ENCODE measurements at places on chromosomes 4 and X.
A peak's percentile ranks its signal among the peaks of the same experiment; 100 is the strongest.

GRCh38 chrX:10945498-10945897, 165.6 kb upstream of the HCCS start:
- DNase-seq = no peak

DNA sequence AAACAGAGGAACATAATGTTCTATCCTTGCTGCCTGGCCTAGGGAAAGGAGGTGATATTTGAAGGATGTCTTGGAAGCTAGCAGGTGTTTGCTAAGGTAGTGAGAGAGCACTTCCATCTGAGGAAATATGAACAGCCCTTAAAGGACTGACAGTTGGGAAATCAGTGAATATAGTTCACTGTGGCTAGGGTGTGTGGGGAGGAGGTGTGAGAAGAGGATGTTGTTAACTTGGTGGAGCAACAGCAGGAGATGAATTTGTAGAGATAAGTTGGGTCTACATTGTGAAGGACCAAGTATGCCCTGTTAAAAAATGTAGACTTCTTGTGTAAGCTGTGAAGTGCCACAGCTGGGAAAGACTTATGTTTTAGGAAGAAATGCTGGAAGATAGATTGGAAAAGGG, 25.5 kb downstream of the TBC1D19 start:
- DNase-seq = no peak

DNA sequence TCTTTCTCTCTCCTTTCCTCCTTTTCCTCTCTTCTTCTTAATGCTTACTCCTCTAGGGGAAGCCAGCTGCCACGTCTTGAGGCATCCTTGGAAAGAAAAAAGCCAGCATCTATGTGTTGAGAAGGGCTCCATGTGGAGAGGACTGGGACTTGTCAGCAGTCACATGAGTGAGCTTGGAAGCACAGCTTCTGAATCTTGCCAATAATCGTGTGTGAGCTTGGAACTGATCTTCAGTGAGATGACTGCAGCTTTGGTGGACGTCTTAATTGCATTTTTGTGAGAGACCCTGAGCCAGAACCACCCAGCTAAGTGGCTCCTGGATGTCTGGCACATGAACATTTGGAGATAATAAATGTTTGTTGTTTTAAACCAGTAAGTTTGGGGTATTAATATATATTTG, 371.7 kb downstream of the SLITRK2 start:
- no peak for DNase-seq

DNA sequence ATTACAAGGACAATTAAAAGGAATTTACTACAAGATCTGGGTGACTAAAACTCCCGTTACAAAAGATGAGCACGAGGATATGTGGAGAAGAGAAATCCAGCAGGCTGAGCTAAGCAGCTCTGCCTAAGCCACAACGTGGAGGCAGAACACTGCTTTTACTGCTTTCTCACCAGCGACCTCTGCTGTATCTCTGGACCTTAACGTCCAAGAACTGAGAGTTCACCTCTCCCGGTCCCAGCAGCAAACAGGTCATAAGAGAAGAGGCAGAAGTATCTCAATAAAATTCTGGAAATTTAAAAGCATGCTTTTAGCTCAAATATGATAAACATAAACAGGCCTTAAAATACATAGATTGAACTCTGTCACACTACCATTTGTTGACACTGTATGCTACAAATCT, 81.0 kb downstream of the ADGRA3 start:
- peak; percentile 12 for DNase-seq

GRCh38 chrX:106484233-106484632, 127.5 kb upstream of the RADX start:
- DNase-seq = no peak

- DNase-seq = peak; percentile 42
Observed at GRCh38 chrX:70970482-70970995, 39.6 kb upstream of the SLC7A3 start.

GRCh38 chr4:16104520-16104919, 20.7 kb upstream of the PROM1 start:
- no peak for DNase-seq

- DNase-seq = no peak
Observed at GRCh38 chr4:8185930-8186329, 13.2 kb upstream of the SH3TC1 start.

Data from inflammatory macrophage treated with lipopolysaccharide for 1 hour (primary cell).